ENCODE measurements at places on chromosomes 11 and 22. TPM values are rescaled to one million over a fixed set of nuclear protein-coding genes. Genes with fewer than 3 reads are reported as not detected.

MYO7A gene
- total RNA-seq: 3.9 TPM

CHST1 gene
- 5.6 TPM for total RNA-seq

CCDC188 gene
- total RNA-seq: 1.1 TPM

LIPT2 gene
- total RNA-seq: 3.3 TPM

MYBPC3 gene
- not detected for total RNA-seq

SPTBN2 gene
- total RNA-seq: 20.9 TPM

GGTLC3 gene
- not detected for total RNA-seq

APOA5 gene
- not detected for total RNA-seq

KCNJ11 gene
- total RNA-seq: 28.6 TPM

Measured in tongue (tissue), 3 donors.